Stimulated activated CD8-positive, alpha-beta memory T cell treated with anti-CD3 and anti-CD28 coated beads, Interleukin-7, amount 100 ng/mL, for 1 hour (primary cell): ENCODE measurements at places on chromosomes 4 and X.

DNA sequence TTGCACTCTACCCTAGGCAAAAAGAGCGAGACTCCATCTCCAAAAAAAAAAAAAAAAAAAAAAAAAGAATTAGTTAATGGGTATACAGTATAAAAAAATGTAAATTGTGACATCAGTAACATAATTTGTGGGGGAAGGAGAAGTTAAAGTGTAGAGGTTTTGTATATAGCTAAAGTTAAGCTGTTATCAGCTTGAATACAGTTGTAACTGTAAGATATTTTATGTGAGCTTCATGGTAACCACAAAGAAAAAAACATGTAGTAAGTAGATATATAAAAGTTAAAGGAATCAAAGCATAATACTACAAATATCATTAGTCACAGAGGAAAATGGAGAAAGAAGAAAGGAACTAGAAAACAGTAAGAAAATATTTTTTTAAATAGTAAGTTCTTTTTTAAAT, 53.2 kb upstream of the EPGN start:
- no peak for DNase-seq

DNA sequence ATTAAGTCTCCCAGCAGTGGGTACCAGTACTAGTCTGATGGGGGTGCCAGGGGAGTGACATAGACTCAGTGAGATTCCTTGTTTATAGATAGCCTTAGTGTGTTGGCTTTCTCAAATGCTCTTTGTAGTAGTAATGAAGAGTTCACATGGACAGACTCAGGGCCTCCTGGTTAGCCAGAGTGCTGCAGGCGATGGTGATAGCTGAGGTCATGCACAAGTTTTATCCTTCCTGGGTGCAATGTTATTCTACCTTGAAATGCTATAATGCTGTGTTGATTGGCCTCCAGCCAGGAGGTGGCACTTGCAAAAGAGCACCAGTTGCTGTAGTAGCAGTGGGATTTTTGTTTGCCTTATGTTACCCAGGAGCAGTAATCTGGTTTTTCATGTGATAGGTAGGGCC, 35.5 kb upstream of the ADH4 start:
- no peak for DNase-seq

DNA sequence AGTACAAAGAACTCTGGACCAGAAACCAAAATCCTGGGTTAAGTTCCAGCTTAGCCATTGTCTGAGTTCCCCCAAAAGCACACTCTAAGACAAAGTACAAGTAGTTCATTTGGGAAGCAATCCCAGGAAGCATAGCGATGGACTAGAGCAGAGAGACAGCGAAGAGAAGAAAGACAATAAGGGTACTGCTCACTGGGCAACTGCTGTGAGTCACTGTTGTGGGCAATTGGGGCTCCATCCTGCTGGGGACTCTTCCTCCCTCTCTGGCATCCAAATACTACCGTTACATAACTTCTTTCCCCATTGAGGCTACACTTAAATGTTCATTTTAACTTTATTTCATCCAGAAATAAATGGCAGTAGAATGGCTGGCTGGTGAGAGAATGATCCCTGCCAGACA, 14.1 kb downstream of the SRPX start:
- DNase-seq = no peak

DNA sequence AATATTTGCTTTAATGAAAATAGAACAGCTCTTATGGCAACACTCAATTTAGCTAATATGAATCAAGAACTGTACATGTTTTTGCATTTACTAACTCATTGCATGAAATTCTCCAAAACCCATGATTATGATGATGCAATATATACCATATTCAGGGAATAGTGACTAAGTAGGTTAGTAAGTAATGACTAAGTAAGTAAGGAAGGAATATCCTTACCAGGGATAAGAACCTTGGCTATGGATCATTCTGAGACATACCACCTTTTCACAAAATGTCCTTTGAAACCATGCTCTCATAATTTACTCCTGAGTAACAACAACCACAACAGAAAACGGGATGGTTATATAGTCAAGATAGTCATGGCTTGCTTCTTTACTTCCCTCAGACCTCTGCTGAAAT, 1513.0 kb downstream of the STIM2 start:
- DNase-seq = no peak

GRCh38 chr4:67684839-67685531, 16.0 kb downstream of the UBA6 start:
- no peak for DNase-seq

- DNase-seq = no peak
These were observed 29.1 kb downstream of the CENPE start for GRCh38 chr4:103168993-103169392.

DNA sequence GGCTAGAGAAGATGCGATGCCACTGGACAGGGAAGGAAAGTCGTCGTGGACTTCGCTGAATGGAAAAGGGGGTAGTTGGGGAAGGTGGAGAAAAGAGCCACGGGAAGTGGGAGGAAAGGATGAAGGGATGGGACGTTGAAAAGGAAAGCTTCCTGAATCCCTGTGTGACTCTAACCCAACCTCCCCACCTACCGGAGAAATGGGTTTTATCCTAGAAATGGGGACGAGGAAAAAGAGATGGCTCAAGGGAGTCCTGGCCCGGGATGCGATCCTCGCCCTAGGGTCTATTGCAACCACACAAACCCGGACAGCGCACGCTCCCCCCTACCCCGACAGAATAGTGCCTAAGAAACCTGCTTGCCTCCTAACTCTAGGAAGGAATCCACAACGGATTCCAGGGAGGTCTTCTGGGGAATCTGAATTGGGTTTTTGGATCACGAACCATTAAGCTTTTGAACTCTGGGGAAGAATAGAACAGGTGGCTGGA, 738 bp upstream of the TSPAN5 start:
- DNase-seq = no peak

GRCh38 chr4:94802091-94802490, 44.3 kb downstream of the BMPR1B start:
- no peak for DNase-seq

- DNase-seq = no peak
These were observed 59.1 kb downstream of the FAM184B start for GRCh38 chr4:17722356-17722700.

DNA sequence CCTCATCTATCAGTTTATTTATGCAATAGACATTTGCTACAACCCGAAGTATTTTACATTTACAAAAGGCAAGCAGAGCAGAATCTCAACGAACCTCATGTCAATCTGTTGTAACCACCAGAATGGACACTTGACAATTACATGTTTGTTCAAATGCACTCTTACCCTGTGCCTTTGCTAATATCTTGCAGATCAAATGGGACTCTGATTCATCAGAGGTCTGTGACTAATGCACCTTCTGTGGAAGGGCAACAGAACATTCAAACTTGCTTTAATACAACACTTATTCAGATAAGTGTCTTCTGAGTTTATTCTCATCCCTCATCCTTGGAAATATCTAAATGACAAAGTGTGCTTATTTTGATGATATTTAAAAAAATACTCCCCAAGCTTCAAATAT, 644.7 kb upstream of the PCDH10 start:
- no peak for DNase-seq

DNA sequence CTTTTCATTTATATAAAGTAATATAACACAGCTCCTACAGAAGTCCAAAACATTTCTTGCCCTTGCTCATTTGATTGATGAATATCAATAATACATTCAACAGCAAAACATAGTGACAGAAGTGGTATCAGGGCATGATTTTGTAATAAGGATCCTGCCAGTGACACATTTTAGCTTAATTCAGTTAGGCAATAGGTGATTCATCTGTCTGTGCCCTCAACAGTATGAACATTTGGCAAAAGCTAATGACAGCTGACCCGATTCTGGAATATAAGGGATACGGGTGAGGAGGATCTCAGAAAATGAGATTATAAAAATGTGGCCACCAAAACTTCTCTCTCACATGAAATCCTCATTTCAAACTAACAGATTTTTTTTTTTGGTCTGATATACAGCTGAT, 294.0 kb downstream of the CAMK2D start:
- no peak for DNase-seq

DNA sequence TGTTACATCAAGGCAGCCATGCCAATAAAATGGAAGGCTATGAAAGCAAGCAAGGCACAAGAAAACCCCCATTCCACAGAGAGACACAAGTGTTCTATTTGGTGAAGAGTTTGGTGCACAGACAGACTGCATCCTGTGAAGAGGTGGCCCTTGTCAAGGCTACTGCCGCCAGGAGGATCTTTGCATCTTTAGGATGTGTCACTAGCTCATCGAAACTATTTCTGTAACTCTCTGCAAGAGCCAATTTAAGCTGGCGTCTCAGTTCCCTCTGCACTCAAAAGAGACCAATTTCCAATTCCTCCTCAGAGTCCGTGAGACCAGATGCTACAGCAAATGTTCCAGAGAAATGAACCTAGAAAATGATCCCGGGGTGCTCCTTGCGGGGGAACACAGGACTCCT, 91.0 kb downstream of the PHKA2 start:
- DNase-seq = no peak

DNA sequence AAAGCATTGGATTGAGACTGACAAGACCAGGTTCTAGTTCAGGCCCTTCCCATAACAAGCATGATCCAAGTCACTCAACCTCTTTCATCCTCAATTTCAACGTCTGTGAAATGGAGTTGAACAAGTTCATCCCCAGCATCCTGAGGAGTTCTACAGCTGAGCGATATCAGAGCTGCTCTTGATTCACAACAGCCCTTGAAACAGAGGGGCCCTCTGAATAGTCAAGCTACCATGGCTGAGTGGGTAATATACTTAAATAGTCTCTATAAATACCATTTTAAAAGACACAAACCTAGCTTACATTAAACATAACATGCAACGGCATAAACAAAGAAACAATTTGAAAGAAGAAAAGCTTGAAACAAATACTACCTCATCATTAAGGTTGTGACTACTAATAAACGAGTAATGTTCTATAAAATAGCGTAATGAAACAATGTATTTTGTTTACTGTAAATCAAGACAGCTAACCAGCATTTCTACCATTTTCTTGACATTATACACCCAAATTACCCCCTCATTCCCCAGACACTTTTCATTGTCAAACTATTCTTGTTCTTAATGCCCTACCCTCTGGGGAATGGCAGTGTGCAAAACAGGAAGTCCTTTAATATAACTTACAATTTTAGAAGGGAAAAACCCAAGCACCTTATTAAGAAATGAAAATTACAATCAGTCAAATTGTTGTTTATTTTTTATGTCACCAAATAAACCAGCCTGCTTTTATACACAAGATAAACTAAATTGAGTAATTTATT, 202.3 kb downstream of the PARM1 start:
- DNase-seq = no peak

DNA sequence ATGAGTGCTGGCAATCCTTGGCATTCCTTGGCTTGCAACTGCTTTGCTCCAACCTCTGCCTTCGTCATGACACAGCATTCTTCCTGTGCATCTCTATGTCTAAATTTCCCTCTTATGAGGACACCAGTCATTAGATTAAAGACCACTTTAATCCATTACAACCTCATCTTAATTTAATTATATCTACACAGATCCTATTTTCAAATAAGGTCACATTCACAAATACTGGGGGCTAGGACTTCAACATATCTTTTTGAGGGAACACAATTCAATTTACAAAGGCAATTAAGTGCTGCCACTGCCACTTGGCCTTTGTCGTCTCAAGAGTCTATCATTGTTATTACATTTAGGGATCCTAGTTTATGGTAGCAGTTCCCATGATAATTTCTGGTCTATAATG, 163.7 kb upstream of the PPP1R2C start:
- no peak for DNase-seq

- DNase-seq = no peak
These were observed 56.0 kb downstream of the ZCCHC12 start for GRCh38 chrX:118879586-118879985.

DNA sequence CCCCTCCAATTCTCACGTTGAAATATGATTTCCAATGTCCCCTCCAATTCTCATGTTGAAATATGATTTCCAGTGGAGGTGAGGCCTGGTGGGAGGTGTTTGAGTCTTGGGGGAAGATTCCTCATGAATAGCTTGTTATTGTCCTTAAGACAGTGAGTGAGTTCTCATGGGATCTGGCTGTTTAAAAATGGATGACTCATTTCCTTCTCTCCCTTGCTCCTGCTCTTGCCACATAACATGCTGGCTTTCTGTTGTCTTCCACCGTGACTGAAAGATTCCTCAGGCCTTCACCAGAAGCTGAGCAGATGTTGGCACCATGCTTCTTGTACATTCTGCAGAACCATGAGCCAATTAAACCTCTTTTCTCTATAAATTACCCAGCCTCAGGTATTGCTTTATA, 346.8 kb upstream of the TECRL start:
- DNase-seq = no peak
